ENCODE measurements at places on chromosomes 5 and 9. TPM values are rescaled to one million over a fixed set of nuclear protein-coding genes. Genes with fewer than 3 reads are reported as not detected.
A peak's percentile ranks its signal among the peaks of the same experiment; 100 is the strongest.

GRCh38 chr5:137296213-137296781 is 202.8 kb downstream of the SPOCK1 start:
- DNase-seq = no peak
- H3K36me3 ChIP-seq = no peaks in the 10 kb centered on the region
- no peaks in the 10 kb centered on the region for H3K27me3 ChIP-seq
- H3K4me3 ChIP-seq = no peak overlapping the region

DNA sequence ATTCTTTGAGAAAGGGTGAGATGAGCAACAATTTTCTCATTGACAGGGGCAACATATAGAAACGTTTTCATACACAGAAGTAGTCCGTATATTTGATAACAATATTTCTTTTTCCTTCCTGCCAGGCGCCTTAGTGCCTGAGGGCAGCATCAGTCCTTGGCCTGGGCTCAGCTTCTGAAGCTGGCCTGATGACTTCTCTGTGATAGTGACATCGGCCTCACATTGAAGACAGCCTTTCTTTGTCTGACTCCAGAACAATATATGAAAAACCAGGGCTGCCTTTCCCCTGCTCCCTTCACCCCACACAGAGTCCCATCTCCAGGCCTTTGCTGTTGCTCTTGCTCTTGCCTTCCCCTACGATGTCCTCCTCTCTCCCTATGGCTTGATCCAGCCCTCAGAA is 24.1 kb upstream of the TCOF1 start:
- peaks cover 16% of the 10 kb centered on the region for H3K27me3 ChIP-seq
- no peak for DNase-seq
- H3K36me3 ChIP-seq = no peaks in the 10 kb centered on the region
- no peak overlapping the region for H3K4me3 ChIP-seq
- no peak overlapping the region for H3K27ac ChIP-seq
- H3K4me1 ChIP-seq = no peaks in the 10 kb centered on the region

DNA sequence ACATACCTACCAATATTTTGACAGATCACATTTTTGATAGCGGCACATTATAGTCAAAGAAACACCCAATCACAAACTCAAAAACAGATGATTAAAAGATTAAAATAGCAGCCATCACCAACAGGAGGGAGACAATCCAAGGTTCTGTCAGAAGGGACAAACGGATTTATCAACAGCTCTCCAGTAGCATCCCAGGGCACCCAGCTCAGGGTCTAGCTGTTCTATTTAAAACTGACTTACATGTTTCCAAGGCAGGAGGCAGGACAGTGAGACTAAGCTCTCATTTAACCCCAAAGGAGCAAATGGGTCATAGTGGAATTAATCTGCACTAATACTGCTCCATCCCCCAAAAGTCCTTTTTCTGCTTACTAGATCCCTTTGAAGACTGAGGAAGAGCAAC is 3.2 kb downstream of the AGTPBP1 start:
- no peak for DNase-seq
- peaks cover 3% of the 10 kb centered on the region for H3K27me3 ChIP-seq
- no peak overlapping the region for H3K4me3 ChIP-seq

DNA sequence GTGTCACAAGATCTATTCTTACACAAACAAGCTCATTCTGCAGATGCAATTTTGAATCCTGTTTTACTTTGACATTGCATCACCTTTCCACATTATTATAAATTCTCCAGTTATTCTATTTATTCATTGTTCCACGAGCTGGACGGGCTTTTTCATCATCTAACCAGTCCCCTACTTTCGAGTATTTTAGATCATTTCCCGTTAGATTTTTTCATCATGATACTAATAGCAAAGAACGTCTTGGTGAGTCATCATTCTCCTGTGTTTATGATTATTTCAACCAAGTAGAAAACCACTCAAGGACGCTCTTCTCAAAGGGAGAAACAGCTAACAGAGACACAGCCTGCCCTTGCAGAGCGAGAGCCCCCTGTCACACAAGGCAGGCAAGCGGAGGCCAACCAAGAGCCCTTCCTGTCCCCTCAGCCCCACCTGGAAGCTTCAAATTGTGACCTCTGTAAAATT is 15.1 kb downstream of the BBLN start:
- no peak overlapping the region for H3K27ac ChIP-seq
- H3K4me3 ChIP-seq = no peak overlapping the region
- no peak for DNase-seq
- H3K36me3 ChIP-seq = peaks cover 39% of the 10 kb centered on the region
- H3K4me1 ChIP-seq = no peaks in the 10 kb centered on the region
- H3K27me3 ChIP-seq = no peaks in the 10 kb centered on the region

GRCh38 chr9:130003943-130004552 is 38.9 kb downstream of the FNBP1 start:
- peak overlapping the region; percentile 29 for H3K27ac ChIP-seq
- H3K4me3 ChIP-seq = no peak overlapping the region
- H3K36me3 ChIP-seq = peaks cover 31% of the 10 kb centered on the region
- H3K27me3 ChIP-seq = no peaks in the 10 kb centered on the region
- no peak for DNase-seq

GRCh38 chr5:18114151-18114757 is 480.0 kb downstream of the TAF11L14 start:
- DNase-seq = no peak
- no peak overlapping the region for H3K4me3 ChIP-seq
- no peaks in the 10 kb centered on the region for H3K4me1 ChIP-seq
- H3K36me3 ChIP-seq = no peaks in the 10 kb centered on the region
- H3K27ac ChIP-seq = no peak overlapping the region

DNA sequence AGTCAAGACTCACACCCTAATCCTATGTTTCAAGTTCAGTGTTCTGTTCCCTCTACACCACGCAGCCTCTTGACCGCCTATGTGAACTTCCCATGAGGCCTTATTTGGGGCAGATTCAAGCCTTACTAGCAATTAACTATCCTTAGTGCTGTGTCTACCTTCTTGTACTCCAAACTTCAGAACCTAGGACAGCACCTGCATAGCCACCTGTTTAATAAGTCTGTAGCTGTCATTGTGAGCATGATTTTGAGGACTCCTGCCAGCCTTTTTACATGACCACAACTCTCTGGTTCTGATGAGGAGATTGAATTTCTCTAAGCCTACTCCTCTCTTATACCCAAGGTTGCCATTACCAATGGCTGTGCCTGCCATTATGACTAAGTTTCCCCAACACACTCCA is 50.8 kb upstream of the PCSK1 start:
- no peak overlapping the region for H3K27ac ChIP-seq
- peaks cover 2% of the 10 kb centered on the region for H3K27me3 ChIP-seq
- DNase-seq = no peak
- H3K36me3 ChIP-seq = no peaks in the 10 kb centered on the region
- H3K4me1 ChIP-seq = no peaks in the 10 kb centered on the region

GRCh38 chr5:139385061-139386049 is 2.3 kb upstream of the SLC23A1 start:
- H3K27me3 ChIP-seq = no peaks in the 10 kb centered on the region
- H3K27ac ChIP-seq = peak overlapping the region; percentile 86
- peaks cover 6% of the 10 kb centered on the region for H3K36me3 ChIP-seq
- H3K4me1 ChIP-seq = peaks cover 66% of the 10 kb centered on the region
- peak overlapping the region; percentile 68 for H3K4me3 ChIP-seq

DNA sequence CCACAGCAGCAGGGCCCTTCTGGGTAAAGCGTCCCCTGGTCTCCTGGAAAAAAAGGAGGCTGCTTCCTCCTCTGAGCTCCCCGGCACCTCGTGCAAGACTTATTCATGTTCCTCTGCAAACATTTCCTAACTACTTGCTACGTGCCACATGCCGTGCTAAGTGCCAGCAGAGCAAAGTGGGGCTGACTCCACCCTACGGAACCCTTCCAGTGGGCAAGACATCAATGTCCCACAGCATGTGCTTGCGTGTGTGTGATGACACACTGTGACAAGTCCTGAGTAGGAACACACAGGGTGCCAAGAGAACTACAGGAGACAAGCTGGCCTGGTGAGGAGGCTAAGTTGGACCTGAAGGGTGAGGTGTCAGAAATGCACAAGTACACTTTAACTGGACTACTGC is 57.4 kb downstream of the SEMA4D start:
- peaks cover 79% of the 10 kb centered on the region for H3K4me1 ChIP-seq
- peak overlapping the region; percentile 61 for H3K4me3 ChIP-seq
- H3K27ac ChIP-seq = peak overlapping the region; percentile 91
- no peaks in the 10 kb centered on the region for H3K27me3 ChIP-seq
- DNase-seq = no peak

DNA sequence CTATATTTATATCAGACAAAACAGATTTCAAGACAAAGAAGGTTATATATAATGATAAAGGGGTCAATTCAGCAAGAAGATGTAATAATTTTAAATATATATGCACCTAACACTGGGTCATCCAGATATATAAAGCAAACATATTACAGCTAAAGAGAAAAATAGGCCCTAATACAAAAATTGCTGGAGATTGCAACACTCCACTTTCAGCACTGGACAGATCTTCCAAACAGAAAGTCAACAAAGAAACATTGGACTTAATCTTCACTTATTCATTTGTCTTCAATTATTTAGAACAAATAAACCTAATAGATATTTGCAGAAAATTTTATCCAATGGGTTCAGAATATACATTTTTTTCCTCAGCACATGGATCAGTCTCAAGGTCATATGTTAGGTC is 45.8 kb downstream of the MEIKIN start:
- H3K4me3 ChIP-seq = no peak overlapping the region
- H3K27ac ChIP-seq = no peak overlapping the region
- peaks cover 32% of the 10 kb centered on the region for H3K36me3 ChIP-seq
- DNase-seq = no peak
- peaks cover 7% of the 10 kb centered on the region for H3K27me3 ChIP-seq

GRCh38 chr5:144167998-144168397 is 2.5 kb downstream of the YIPF5 start:
- no peak for DNase-seq
- H3K27me3 ChIP-seq = peaks cover 4% of the 10 kb centered on the region
- peaks cover 45% of the 10 kb centered on the region for H3K4me1 ChIP-seq
- peaks cover 20% of the 10 kb centered on the region for H3K36me3 ChIP-seq
- H3K4me3 ChIP-seq = peak overlapping the region; percentile 60

GRCh38 chr9:3868012-3868411 is 342.2 kb upstream of the RFX3 start:
- DNase-seq = no peak
- peaks cover 9% of the 10 kb centered on the region for H3K4me1 ChIP-seq
- H3K4me3 ChIP-seq = no peak overlapping the region
- no peaks in the 10 kb centered on the region for H3K27me3 ChIP-seq
- peaks cover 5% of the 10 kb centered on the region for H3K36me3 ChIP-seq

DNA sequence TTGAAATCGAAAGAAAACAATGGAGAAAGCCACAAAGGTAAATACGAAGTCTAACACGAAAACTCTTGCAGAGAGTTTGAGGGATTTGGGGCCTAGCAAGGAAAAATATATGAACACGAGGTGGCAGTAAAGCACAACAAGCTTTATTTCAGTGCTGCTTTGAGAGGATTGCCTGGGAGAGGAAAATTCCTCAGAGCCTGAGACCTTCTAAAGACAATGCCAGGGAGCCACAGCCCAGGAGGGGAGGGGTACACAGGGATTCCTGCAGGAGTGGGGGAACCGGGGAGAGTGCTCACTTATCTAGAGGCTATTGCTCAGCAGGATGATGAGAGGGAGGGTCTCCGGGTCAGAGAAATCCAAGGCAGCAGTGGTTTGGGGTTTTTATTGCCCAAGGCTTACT is 134.9 kb upstream of the ADCY2 start:
- no peak overlapping the region for H3K27ac ChIP-seq
- no peak for DNase-seq
- no peaks in the 10 kb centered on the region for H3K36me3 ChIP-seq
- H3K4me3 ChIP-seq = no peak overlapping the region

DNA sequence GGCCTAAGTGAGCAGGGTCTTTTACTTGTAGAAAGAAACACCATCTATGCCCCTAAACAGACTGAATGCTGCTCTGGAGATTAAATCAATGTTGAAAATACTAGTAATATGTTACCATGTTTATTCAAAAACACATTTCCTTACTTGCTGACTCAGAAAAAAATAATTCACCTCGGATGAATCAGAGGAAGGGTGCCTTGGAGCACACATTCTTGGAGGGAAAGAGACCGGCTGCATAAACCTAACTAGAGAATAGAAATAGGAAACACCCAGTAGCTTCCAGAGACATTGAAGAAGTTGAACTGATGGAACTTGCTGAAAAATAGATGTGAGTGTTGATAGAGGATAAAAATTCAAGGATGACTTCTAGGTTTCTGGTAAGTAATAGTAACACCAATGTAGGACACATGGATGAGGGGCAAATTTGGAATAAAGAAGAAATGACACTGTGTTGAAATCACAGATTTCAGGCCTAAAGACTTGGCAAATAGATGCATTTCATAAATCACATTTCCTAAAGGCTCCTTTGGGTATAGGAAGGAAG is 76.9 kb upstream of the MINAR2 start:
- no peaks in the 10 kb centered on the region for H3K36me3 ChIP-seq
- H3K4me3 ChIP-seq = no peak overlapping the region
- DNase-seq = no peak
- H3K27me3 ChIP-seq = peaks cover 3% of the 10 kb centered on the region
- H3K4me1 ChIP-seq = no peaks in the 10 kb centered on the region

DNA sequence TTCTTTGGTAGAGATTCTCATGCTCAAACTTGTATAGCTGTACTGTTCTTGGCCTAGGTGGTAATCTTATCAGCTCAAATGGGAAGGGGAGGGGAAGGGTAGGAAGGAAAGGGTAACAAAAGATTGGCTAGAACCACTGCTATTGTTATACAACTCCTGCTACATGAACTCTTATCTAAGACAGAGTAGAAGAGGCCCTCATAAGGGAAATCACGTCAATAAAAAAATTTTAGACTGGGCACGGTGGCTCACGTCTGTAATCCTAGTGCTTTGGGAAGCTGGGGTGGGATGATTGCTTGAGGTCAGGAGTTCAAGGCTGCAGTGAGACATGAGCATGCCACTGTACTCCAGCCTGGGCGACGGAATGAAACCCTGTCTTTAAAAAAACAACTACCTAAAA is 15.9 kb downstream of the STOM start:
- no peak for DNase-seq
- peaks cover 40% of the 10 kb centered on the region for H3K36me3 ChIP-seq
- H3K4me1 ChIP-seq = peaks cover 75% of the 10 kb centered on the region
- peak overlapping the region; percentile 73 for H3K27ac ChIP-seq

GRCh38 chr9:126818482-126818881 is 13.6 kb downstream of the ZBTB43 start:
- peaks cover 8% of the 10 kb centered on the region for H3K4me1 ChIP-seq
- no peak for DNase-seq
- H3K36me3 ChIP-seq = peaks cover 61% of the 10 kb centered on the region
- no peak overlapping the region for H3K4me3 ChIP-seq

GRCh38 chr9:83670381-83670780 is 37.4 kb downstream of the UBQLN1 start:
- no peak overlapping the region for H3K27ac ChIP-seq
- DNase-seq = no peak
- H3K4me3 ChIP-seq = no peak overlapping the region
- no peaks in the 10 kb centered on the region for H3K27me3 ChIP-seq
- H3K36me3 ChIP-seq = peaks cover 41% of the 10 kb centered on the region

Gene TMEFF1
- total RNA-seq = 0.13 TPM

Gene CATSPER3
- total RNA-seq = 0.81 TPM

Gene BARHL1
- not detected for total RNA-seq

Gene NXNL2
- not detected for total RNA-seq

Gene ZNF300
- 0.56 TPM for total RNA-seq

Gene TAS2R1
- total RNA-seq = not detected
